MG63 (cell line): ENCODE measurements at places on chromosomes 16 and 17. TPM values are rescaled to one million over a fixed set of nuclear protein-coding genes. Genes with fewer than 3 reads are reported as not detected.

- DNase-seq, result no peak
These were observed 42.9 kb upstream of the BHLHA9 start for GRCh38 chr17:1227365-1227764.

- DNase-seq, result no peak
These were observed 13.3 kb downstream of the RMI2 start for GRCh38 chr16:11358531-11358930.

Gene SLC13A5
- total RNA-seq, result not detected in 2 replicates

DNA sequence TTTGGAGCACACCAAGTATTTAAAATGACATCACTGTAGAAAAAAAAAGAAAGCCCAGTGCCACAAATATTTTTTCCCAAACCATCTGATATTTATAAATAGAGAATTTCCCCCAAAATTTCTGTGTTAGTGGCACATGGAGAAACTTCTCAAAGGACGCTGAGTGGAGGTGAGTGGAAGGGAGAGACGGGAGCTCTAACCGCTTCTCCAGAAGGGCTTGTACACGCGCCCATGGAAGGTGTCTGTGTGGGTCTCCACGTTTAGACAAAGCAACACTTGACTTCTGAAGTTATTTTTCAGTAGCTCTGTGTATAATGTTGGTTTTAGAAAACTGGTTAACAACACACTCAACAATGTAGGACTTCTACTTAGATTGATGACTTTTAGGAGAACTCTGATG lies 1.0 kb downstream of the MYOCD start:
- no peak for DNase-seq

DNA sequence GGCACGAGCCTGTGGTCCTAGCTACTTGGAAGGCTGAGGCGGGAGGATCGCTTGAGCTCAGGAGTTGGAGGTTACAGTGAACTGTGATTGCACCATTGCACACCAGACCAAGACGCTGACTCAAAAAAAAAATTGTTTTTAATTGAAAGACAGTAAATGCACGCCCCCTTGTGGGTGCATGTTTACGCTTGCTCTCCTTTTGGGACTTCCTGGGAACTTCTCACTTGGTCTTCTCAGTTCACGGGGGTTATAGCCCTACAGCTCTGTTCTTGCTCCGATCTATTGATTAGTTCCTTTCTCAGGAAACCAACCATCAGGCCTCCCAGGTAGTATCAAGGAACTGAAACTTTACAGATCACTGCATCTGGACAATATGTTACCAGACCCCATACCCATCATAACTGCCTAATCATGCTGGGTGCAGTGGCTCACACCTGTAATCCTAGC lies 14.2 kb upstream of the RIPOR1 start:
- DNase-seq, result peak; percentile 53

GRCh38 chr16:77585379-77586251 lies 136.7 kb upstream of the NUDT7 start:
- DNase-seq, result peak; percentile 79

Gene TMIGD1
- not detected in 2 replicates for total RNA-seq

- no peak for DNase-seq
These were observed 4.6 kb downstream of the ACE start for GRCh38 chr17:63481488-63481870.

DNA sequence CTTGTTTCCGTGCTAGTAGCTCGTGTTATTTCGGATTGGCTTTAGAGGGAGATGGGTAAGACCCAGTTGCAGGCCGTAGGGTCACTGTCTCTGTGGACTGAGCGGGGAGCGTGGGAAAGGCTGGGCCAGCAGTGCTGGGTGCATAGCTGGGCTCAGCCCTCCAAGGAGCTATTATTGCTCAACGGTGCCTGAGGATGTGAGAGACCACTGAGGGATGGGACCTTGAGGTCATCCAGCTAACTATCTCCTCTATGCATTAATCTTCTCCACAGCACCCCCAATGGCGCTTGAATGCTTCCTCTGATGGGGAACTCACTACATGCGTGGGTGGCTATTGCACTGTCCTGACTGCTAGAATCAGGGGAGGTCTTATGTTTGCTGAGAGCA lies 126.1 kb upstream of the FOXF1 start:
- no peak for DNase-seq

GRCh38 chr16:6247775-6248174 lies 1084.9 kb upstream of the RBFOX1 start:
- DNase-seq, result no peak

DNA sequence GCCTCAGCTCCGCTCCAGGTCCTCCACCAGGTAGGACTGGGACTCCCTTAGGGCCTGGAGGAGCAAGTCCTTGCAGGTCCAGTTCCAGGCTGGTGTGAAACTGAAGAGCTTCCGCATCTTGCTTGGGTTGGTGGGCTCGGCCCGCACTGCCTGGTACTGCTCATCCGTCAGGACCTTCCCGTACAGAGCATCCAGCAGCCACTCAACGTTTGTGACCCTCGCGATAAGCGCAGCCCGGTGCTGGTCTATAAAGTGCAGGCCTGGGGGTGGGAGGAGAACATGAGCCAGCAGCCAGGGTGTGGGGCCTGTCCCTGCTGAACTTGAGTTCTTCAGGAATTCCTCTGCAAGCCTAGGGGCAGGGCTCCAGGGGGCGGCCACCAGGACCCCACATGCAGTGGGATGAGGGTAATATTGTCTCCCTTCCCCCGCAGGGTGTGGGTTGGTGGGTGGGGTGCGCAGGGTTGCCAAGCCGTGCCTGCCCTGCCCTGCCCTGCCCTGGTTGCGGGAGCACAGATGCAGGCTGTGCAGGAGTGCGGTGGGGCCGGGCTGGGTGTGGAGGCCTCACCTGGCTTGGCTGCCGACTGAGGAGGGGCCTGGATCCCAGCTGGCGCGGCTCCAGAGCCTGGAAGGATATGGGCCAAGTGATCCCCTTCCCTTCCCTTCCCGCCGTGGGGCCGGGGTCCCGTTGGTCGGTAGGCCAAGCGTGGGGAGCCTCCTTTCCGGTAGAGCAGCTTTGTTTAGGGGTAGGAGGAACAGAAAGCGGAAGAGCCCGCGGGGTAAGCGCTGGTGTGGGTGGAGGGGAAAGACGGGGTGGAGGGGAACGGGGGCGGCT lies 762 bp downstream of the PYCARD start:
- no peak for DNase-seq
